IMR-90 (cell line): ENCODE measurements at places on chromosomes 4 and X. TPM values are rescaled to one million over a fixed set of nuclear protein-coding genes. Genes with fewer than 3 reads are reported as not detected.

The PTPN13 gene
- 29.0 and 31.4 TPM in 2 replicates for total RNA-seq

The P2RY10 gene
- not detected in 2 replicates for total RNA-seq

The FRMD7 gene
- not detected in 2 replicates for total RNA-seq

The NPY2R gene
- total RNA-seq: not detected in 2 replicates

The F9 gene
- total RNA-seq: not detected in 2 replicates

The RHOH gene
- under 0.01 TPM in 1 of 2 replicates, not detected in the other for total RNA-seq

The AKAP4 gene
- total RNA-seq: not detected in 2 replicates

The SPACA5 gene
- not detected in 2 replicates for total RNA-seq

The TMSB4X gene
- 9,222 and 11,116 TPM in 2 replicates for total RNA-seq

The OCIAD2 gene
- 16.5 and 19.2 TPM in 2 replicates for total RNA-seq

The MAP9 gene
- 6.6 and 9.2 TPM in 2 replicates for total RNA-seq

The APBB2 gene
- total RNA-seq: 64.7 and 75.5 TPM in 2 replicates

The TNIP3 gene
- total RNA-seq: 0.18 and 0.28 TPM in 2 replicates

The TREX2 gene
- 0.36 and 0.56 TPM in 2 replicates for total RNA-seq

The SAP30 gene
- 3.8 and 13.9 TPM in 2 replicates for total RNA-seq

The CLGN gene
- total RNA-seq: 0.36 and 1.4 TPM in 2 replicates

The NEUROG2 gene
- total RNA-seq: not detected in 2 replicates

The CORIN gene
- total RNA-seq: 15.6 and 20.3 TPM in 2 replicates

The RGN gene
- under 0.01 and 0.18 TPM in 2 replicates for total RNA-seq

The UGT2B15 gene
- not detected in 2 replicates for total RNA-seq

The FHIP1A gene
- under 0.01 and 0.18 TPM in 2 replicates for total RNA-seq

The FGF13 gene
- total RNA-seq: under 0.01 and 0.18 TPM in 2 replicates

The TRIM2 gene
- 52.2 and 64.2 TPM in 2 replicates for total RNA-seq

The STAP1 gene
- not detected in 2 replicates for total RNA-seq

The ODAPH gene
- not detected in 2 replicates for total RNA-seq

The ADAM29 gene
- total RNA-seq: not detected in 2 replicates

The STATH gene
- total RNA-seq: not detected in 2 replicates

The PLK4 gene
- 15.1 and 16.1 TPM in 2 replicates for total RNA-seq

The UNC5C gene
- total RNA-seq: under 0.01 TPM in 1 of 2 replicates, not detected in the other

The PRRG3 gene
- not detected in 2 replicates for total RNA-seq

The FGB gene
- total RNA-seq: not detected in 2 replicates

The ENPEP gene
- 0.18 and 0.28 TPM in 2 replicates for total RNA-seq

The CEP44 gene
- total RNA-seq: 9.5 and 15.8 TPM in 2 replicates

The ATP2B3 gene
- under 0.01 TPM in 1 of 2 replicates, not detected in the other for total RNA-seq

The FABP2 gene
- not detected in 2 replicates for total RNA-seq

The USP26 gene
- not detected in 2 replicates for total RNA-seq

The IL1RAPL1 gene
- 9.0 and 12.5 TPM in 2 replicates for total RNA-seq

The UCHL1 gene
- total RNA-seq: 972 and 1,122 TPM in 2 replicates

The NPY5R gene
- total RNA-seq: not detected in 2 replicates

The ASB5 gene
- 0.18 and 0.56 TPM in 2 replicates for total RNA-seq

The PAGE1 gene
- not detected in 2 replicates for total RNA-seq

The HEPH gene
- 16.4 and 23.5 TPM in 2 replicates for total RNA-seq

The TLR6 gene
- total RNA-seq: 3.9 and 4.4 TPM in 2 replicates

The BGN gene
- 10.0 and 11.3 TPM in 2 replicates for total RNA-seq

The USP17L28 gene
- not detected in 2 replicates for total RNA-seq

The FMR1NB gene
- not detected in 2 replicates for total RNA-seq

The GRK4 gene
- total RNA-seq: 1.6 and 1.7 TPM in 2 replicates

The CCNI gene
- 98.6 and 100 TPM in 2 replicates for total RNA-seq

The ITIH6 gene
- not detected in 2 replicates for total RNA-seq

The CD38 gene
- total RNA-seq: not detected in 2 replicates

The CT45A6 gene
- total RNA-seq: not detected in 2 replicates

The SLC9B1 gene
- total RNA-seq: 0.18 and 0.28 TPM in 2 replicates

The NAP1L3 gene
- 2.2 and 5.3 TPM in 2 replicates for total RNA-seq

The HPSE gene
- total RNA-seq: under 0.01 and 0.28 TPM in 2 replicates

The HSFX2 gene
- not detected in 2 replicates for total RNA-seq

The CYTL1 gene
- total RNA-seq: 1.3 and 1.4 TPM in 2 replicates
